ENCODE measurements at places on chromosomes 12 and 14. TPM values are rescaled to one million over a fixed set of nuclear protein-coding genes. Genes with fewer than 3 reads are reported as not detected.

LRRC10 gene
- total RNA-seq: not detected

KLRF1 gene
- 0.31 TPM for total RNA-seq

VRTN gene
- not detected for total RNA-seq

HOTAIR gene
- total RNA-seq: not detected

DNA sequence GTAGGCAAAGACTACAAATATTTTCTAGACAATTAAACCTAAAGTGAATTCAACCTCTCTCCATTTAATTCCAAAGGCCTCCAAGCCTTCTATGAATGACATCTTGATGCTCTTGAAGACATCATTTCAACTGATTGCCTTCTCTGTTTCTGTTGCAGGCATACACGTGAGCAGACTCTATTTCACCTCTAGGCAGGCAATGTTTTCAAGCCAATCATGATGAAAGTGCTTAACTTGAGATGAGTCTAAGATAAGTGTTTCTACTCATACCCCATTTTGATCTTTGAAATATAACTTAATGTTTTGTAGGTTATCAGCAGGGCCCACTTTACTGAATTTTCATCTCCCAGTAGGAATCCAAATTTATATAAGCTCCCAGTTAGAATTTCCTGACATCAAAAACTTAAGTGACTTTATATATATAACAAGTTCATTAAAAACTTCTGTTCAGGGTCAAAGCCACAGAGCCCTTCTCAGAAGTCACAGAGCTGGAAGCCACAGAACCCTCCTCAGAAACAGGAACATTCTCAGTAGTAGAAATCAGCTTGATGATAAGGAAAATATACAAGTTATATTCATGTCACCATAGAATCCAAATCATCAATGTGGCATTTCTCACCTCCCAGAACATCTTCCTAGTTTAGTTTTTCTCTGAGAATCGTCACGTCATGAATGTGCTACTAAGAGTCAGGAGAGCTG lies 108.5 kb downstream of the PHLDA1 start:
- H3K4me3 ChIP-seq: no peak overlapping the region
- H3K36me3 ChIP-seq: no peaks in the 10 kb centered on the region
- H3K27me3 ChIP-seq: no peaks in the 10 kb centered on the region
- DNase-seq: no peak
- no peak overlapping the region for H3K27ac ChIP-seq
- H3K4me1 ChIP-seq: no peaks in the 10 kb centered on the region

DNA sequence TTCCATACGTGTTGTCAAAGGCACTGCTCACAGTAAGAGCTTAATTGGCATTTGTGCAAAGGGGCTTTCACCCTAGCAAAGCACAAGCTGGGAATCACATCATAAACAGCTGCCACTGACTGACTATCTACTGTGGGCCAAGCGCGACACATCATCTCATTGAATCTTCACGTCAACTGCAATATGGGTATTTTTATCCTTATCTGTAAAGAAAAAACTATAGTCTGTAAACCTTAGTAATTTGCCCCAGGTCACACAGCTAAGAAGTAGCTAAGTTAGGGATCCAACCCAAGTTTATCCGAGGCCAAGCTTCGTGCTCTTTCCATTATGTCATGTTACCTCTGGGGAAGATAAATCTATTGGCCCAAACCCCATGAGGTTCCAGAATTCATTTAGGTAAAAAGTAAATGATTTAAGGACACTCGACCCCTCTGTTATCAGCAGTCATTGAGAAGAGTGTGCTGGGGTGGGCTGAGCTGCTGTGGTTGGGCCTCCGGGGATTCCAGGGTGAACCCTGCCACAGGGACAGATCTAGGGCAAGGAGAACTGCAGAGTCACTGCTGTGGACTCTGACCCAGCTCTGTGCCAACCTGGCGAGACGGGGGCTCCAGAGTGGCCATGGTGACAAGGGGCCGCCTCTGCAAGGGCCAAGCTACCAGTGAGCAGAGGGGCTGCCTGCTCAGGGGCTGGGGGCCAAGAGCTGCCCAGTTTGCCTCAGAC lies 27.6 kb downstream of the NCKAP5L start:
- peaks cover 69% of the 10 kb centered on the region for H3K36me3 ChIP-seq
- H3K4me3 ChIP-seq: no peak overlapping the region
- no peak overlapping the region for H3K27ac ChIP-seq

DNA sequence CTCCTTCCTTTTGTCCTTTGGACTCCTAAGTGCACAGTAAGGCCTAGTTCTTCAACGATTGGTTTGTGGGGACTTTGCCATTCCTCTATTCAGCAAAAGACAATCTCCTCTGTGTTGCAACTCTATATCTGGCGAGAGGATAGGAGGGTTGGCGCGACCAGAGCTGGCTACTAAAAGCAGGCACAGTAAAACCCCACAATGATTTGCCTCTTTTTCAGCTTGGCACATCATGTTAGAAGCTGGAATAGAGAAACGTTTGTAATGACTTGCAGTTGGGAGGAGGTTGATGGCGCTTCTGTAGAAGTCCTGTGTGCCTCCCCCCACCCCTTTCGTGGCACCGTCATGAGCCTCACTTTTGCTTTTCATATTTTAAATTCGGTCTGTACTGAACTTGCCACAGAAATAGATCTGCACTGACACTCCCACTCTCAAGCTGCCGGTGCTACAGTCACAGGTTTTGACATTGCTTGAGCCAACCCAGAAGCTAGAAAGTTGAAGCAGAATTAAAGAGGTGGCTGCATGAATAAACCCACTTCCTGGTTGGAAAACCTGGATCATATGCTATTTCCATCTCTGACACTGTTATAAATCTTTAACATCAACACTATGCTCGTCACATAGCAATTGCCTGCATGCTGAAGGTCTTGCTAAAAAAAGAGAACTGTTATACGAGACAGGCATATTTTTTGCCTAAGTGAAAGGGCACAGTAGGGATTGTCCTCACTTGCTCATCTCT lies 315.3 kb upstream of the PRICKLE1 start:
- no peak overlapping the region for H3K4me3 ChIP-seq
- H3K36me3 ChIP-seq: no peaks in the 10 kb centered on the region
- no peak overlapping the region for H3K27ac ChIP-seq
- H3K27me3 ChIP-seq: no peaks in the 10 kb centered on the region

GRCh38 chr12:66065641-66066136 lies 64.9 kb downstream of the LLPH start:
- no peak overlapping the region for H3K27ac ChIP-seq
- H3K4me1 ChIP-seq: no peaks in the 10 kb centered on the region
- H3K36me3 ChIP-seq: no peaks in the 10 kb centered on the region
- no peaks in the 10 kb centered on the region for H3K27me3 ChIP-seq
- no peak for DNase-seq

GRCh38 chr12:17214929-17215328 lies 609.0 kb upstream of the LMO3 start:
- no peak overlapping the region for H3K4me3 ChIP-seq
- H3K27me3 ChIP-seq: no peaks in the 10 kb centered on the region
- no peaks in the 10 kb centered on the region for H3K4me1 ChIP-seq
- no peak for DNase-seq

DNA sequence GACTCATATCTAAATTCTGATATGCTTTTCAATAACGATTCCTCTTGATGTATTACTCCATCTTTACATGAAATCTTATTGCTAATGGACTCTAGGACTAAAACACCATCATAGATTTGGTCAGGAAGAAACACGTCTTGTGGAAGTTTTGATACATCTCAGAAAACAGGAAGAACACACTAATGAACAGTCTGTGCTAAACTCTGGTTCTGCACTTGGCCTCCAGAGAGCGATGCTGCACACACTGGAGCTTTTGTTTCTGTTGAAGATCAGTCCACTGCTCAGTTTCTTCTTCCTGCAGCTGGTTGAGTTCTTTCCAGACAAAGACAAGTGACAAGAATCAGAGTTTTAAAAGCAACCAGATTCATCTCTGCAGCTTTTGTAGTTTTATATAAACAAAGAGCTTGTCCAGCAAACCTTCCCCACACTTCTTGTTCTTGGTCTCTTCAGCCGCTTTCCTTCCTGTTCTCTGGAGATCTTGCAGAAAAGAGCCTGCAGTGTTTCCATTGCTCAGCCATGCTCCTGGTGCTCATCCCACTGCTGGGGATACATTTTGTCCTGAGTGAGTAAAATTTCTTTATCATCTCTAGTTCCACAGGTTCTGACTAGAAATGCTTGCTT lies 229.1 kb upstream of the OR4E1 start:
- peak; percentile 31 for DNase-seq
- no peaks in the 10 kb centered on the region for H3K36me3 ChIP-seq
- H3K4me1 ChIP-seq: no peaks in the 10 kb centered on the region
- H3K27ac ChIP-seq: peak overlapping the region; percentile 14
- H3K4me3 ChIP-seq: peak overlapping the region; percentile 17

DNA sequence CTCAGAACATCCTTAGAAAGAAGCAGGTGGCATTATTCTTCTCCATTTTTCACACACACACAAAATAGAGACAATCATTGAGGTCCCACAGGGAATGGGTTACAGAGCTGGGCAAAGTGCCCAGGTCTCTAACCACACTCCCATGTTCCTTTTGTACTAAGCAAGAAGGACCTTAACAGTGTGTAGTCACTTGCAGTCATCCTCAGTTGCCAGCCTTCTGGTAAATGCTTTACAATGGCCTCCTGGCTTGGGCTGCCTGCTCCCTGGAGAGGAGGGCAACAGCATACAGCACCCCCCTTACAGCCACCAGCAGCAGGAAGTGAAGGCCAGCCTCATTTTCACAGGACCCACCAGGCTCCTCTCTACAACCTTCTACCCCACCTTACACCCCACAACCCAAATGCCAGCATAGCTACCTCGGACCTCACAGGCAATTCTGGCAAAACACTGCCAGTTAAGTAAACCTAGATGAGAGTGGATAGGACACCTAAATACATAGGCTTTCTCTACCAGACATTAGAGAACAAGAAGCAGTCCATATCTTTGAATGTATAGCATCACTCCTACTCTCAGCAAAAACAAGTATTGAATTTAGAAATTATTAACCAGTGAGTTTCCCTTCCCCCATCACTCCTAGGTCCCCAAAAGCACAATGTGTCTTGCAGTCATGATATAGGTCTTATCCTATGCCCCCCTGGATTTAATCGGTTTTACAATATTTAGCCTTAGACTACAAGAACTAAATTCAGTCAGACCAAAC lies 88.1 kb downstream of the PPP2R5E start:
- H3K27ac ChIP-seq: no peak overlapping the region
- H3K36me3 ChIP-seq: peaks cover 12% of the 10 kb centered on the region
- no peak overlapping the region for H3K4me3 ChIP-seq
- H3K27me3 ChIP-seq: no peaks in the 10 kb centered on the region
- DNase-seq: no peak

- H3K27me3 ChIP-seq: no peaks in the 10 kb centered on the region
- H3K4me1 ChIP-seq: peaks cover 5% of the 10 kb centered on the region
- no peaks in the 10 kb centered on the region for H3K36me3 ChIP-seq
These were observed 263.9 kb downstream of the KCNC2 start for GRCh38 chr12:74945771-74946198.

DNA sequence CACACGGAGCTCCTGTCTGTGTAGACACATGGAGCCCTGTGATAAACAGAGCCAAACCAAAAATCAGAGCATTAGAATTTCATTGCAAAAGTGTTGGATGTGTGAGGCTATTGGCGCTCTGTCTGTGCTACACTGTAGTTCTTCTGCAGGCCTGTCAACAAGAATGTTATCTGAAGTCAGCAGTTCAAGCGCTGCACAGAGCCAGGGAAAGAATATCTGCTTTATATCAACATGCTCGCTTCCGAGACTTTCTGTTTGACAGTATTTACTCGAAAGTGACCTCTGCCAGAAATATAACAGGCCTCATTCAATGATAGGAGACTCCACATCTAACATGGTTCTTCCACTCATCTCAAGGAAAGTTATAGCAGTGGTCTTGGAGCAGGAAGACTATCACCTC lies 118.3 kb downstream of the CCER1 start:
- H3K36me3 ChIP-seq: no peaks in the 10 kb centered on the region
- no peak for DNase-seq
- no peaks in the 10 kb centered on the region for H3K4me1 ChIP-seq

DNA sequence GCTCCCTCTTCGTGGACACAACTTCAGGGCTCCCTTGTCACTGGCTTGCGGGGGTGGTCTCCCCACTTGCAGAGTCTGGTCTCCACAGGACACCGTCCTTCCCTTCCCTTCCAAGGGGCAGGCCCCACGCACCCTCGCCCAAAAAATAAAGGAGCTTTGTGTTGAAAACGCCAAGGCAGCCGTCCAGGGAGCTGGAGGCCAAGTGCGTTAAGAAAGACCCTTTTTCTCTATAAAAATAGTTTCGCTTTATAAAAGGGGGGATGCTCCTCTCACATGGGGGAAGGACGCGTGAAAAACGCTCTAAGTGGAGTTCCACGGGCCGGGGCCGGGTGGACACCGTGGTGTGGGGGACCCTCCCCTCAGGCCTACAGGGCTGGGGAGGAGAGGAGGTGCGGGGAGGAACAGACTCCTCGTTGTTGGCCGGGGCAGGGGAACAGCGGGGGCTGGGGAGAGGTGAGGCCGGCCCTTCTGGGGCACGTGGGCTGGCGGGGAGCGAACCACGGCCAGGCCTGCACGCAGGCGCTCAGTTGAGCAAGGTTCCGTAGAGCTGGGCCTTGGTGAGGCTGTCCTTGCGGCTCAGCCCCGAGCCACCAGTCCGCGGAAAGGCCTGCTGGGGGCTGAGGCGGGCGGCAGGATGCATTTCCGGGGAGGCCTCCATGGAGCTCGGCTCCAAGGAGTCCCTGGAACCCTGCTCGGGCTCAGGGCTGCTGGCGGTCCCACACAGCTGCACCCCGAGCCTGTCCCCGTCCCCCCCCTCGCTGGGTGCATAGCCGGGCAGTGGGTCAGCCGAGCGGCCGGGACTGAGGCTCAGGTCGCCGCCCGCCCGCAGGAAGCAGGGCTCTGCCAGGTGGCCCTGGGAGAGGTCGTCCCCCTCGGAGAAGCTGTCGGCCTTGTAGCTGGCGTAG lies 49.5 kb downstream of the BEGAIN start:
- H3K27ac ChIP-seq: no peak overlapping the region
- H3K4me3 ChIP-seq: no peak overlapping the region
- H3K27me3 ChIP-seq: no peaks in the 10 kb centered on the region
- no peak for DNase-seq
- H3K36me3 ChIP-seq: no peaks in the 10 kb centered on the region

DNA sequence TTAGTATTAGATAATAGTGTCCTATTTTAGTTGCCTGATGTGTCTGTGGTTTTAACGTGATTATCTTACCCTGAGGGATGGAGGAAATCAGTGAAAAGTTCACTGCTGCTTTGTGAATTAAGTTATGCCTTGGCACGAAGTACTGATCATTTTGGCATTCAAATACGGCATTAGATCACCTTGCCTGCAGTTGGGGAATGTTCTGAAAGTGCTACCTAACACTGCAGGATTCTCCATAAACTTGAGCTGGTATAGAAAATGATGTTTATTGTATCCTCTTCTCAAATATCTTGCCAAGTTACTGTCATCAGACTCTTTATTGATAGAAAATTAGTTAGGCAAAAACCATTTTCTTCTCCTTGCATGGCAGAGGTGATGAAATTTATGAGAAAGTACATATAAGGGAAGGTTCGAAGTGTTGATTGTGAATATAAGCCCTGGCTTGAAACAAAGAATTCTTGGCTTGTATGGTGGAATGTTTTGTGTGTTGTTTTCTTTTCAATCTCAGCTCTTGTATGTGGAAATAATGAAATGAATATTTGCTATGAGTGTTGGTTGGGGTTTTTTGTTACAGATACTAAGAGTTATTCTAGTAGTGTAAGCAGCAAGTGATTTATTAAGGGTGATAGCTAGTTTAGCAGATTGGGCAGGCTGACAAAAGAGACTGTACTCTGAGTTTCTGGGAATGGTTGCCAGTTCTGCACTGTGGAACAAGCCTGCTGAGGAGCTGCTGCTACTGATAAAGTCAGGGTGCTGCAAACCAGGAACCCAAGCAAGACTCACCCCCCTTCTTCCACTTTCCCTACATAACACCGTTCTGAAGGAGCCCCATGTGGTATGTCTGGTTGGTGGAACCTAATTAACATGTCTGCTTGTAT lies 448.3 kb downstream of the PCNX1 start:
- no peaks in the 10 kb centered on the region for H3K4me1 ChIP-seq
- no peak overlapping the region for H3K27ac ChIP-seq
- H3K36me3 ChIP-seq: no peaks in the 10 kb centered on the region
- no peaks in the 10 kb centered on the region for H3K27me3 ChIP-seq
